Small intestine (tissue), 16 donors: ENCODE measurements at places on chromosomes 3 and 15.

GRCh38 chr15:86863226-86863915 is 783.7 kb downstream of the AGBL1 start:
- DNase-seq = no peak

GRCh38 chr15:45157974-45158373 is 28.2 kb downstream of the DUOX1 start:
- no peak for DNase-seq

- peak; percentile 70 for DNase-seq
Measured at GRCh38 chr3:86990734-86991481, at the start of gene VGLL3. Gene VGLL3 (minus strand): TSS chr3:86991149. CDS start chr3:86990743, 406 bp downstream.

- peak; percentile 59 for DNase-seq
Measured at GRCh38 chr15:64856429-64857145, 14.9 kb downstream of the PLEKHO2 start.

GRCh38 chr15:36024031-36024688 is 478.2 kb upstream of the DPH6 start:
- DNase-seq = no peak
